ENCODE measurements at places on chromosomes 1 and 21.

- no peak for DNase-seq
These were observed 25.0 kb downstream of the CD244 start for GRCh38 chr1:160837558-160838205.

- DNase-seq: no peak
These were observed 199.4 kb downstream of the FCRL5 start for GRCh38 chr1:157352817-157353408.

GRCh38 chr1:36083635-36084496 is at the start of gene TEKT2:
Gene TEKT2 (plus strand): TSS chr1:36084094. CDS start chr1:36084922, 828 bp downstream.
- DNase-seq: peak; percentile 93

- no peak for DNase-seq
These were observed at the start of gene MAB21L3 for GRCh38 chr1:116110567-116111523. Gene MAB21L3 (plus strand): TSS chr1:116111399. CDS start chr1:116112616, 1,217 bp downstream.

- no peak for DNase-seq
These were observed 208.4 kb upstream of the ZC3H12A start for GRCh38 chr1:37265786-37266667.

GRCh38 chr1:210505601-210506496 is 177.1 kb downstream of the HHAT start:
- no peak for DNase-seq

- no peak for DNase-seq
These were observed 39.9 kb upstream of the CD1D start for GRCh38 chr1:158140764-158141192.

DNA sequence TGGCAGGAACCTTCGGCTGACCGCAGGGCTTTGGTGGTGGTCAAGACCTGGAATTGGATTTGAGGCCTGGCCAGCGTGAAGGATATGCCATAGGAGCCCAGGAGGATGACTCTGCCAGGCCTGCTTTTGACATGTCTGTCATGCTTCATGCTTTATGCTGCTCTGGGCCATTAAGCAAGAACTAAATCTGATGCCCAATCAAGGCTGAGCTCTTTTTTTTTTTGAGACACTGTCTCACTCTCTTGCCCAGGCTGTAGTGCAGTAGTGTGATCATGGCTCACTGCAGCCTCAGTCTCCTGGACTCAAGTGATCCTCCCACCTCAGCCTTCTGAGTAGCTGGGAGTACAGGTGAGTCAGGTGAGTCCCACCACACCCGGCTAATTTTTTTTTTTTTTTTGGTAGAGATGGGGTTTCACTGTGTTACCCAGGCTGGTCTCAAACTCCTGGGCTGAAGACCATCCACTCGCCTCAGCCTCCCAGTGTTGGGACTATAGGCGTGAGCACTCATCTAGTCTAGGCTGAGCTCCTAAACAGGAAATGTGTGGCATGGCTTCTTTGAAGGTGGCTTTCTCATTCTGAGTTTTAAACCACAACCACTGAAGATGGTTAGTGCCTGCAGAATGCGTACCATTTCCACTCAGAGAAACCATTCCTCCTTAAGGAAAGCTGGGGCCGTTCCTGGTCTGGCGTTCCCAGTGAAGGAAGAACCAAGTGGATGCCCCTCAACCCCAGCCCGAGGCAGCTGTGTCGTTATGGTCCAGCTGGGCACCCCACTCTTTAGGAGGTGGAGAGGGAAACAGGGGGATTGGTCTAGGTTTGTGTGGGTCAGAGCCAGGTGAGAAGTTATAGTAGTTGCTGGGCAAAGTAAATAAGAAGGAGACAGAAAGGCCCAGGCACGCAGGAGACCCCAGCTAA is 34.2 kb upstream of the ATP5PO start:
- no peak for DNase-seq

- no peak for DNase-seq
These were observed 347.2 kb upstream of the ADAMTS5 start for GRCh38 chr21:27314131-27314530.

GRCh38 chr1:24018611-24019580 is 38.8 kb upstream of the SRSF10 start:
- peak; percentile 4 for DNase-seq

DNA sequence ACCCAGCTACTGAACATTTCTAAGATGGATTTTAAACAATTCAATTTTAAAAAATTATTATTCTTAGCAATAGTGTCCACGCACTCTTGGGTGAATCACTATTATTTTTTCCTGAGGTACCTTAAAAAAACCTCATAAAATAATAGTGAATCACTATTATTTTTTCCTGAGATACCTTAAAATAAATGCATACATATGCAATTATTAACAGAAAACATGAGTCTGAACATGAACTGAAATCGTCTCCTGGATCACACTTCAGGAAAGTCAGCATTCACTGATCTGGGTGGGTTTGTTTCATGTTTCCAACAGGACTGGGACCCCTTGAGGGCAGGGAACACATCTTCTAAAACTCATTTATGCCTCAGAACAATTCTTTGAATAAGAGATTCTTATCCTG is 63.1 kb upstream of the IFNLR1 start:
- DNase-seq: no peak

DNA sequence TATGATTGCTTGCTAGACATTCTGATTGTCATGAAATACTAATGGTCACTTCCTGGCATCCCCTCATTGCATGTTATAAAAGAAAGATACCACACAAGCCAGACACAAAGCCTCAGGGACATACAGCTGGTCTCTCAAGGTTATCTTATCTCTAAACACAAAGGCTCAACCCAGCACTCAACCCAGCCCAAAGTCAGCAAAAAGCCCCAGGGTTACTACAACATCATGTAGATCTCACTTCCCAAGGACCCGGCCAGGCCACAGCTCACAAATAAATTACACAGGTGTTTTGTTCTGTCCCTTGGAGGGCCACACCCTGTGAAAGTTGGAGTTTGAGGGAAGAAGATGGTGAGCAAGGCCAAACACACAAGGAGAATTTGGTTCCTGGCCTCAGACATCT is 109.7 kb upstream of the BARHL2 start:
- no peak for DNase-seq

DNA sequence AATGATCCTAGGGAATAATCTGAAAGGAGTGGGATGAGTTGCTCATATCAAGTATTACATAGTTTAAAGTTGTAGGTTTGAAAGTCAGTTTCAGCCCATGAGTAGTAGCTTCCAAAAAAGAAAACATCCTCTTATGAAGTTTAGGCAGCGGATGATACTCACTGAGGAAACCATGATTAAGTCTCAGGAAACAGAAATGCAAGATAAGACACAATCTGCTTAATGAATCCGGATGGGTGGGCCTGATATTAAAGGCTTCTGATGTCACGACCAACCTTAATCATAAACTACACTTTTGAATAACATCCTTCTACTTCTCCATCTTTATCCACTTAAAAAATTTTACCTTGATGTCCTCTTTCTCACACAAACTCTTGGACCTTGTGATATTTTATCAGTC is 61.8 kb downstream of the S1PR1 start:
- no peak for DNase-seq

- no peak for DNase-seq
These were observed 27.1 kb upstream of the PDE4B start for GRCh38 chr1:65765631-65766030.

DNA sequence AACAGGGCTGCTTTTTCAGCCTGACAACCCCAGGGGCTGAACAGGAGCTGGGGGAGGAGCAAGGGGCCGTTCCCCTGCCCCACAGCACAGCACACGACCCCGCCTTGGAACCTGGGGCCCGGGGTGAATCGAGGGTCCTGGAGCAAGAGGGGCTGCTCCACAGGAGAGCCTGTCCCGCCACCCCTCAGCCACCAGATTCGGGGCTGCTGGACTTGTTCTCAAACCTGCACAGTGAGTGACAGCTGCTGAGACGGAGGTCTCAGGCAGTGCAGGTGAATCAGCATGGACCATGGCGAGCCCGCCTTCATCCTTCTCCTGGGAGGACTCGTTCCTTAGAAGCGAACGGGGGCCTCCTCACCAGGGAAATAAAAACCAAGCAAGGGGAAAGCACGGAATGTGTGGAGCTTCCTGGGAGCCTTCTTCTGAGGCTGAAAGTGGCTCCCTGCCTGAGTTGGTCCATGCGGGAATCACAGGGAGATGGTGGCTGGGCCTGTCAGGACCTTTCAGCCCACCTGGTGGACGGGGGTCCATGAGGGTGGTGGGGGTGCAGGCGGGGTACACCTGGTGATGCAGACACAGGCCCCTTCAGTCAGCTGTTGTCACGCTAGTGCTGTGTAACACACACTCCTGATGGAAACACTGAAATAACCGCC is 125.4 kb downstream of the SIK1 start:
- DNase-seq: no peak

GRCh38 chr1:60413091-60413490 is 339.5 kb upstream of the C1orf87 start:
- DNase-seq: no peak

- peak; percentile 50 for DNase-seq
These were observed 57.4 kb downstream of the SLC9A1 start for GRCh38 chr1:27097484-27097917.

DNA sequence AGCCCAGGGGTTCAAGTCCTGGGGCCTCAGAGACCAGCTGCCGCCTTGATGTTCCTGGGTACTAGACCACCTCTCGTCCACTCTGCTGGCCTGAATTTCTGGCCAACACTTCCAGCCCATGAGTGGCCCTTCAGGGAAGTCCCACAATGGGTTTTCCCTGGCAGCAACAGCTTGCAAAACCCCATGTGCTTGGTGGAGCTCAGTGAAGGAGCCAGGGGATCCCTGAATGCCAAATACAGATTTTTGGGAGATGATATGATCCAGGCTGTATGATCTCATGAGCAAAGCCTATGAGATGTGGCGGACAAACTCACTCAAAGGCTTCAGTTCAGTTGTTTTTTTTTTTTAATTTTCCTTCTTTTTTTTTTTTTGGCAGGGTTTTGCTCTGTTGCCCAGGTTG is 9.6 kb upstream of the RASSF5 start:
- DNase-seq: no peak

- no peak for DNase-seq
These were observed 8.3 kb upstream of the ATF3 start for GRCh38 chr1:212600071-212600915.

DNA sequence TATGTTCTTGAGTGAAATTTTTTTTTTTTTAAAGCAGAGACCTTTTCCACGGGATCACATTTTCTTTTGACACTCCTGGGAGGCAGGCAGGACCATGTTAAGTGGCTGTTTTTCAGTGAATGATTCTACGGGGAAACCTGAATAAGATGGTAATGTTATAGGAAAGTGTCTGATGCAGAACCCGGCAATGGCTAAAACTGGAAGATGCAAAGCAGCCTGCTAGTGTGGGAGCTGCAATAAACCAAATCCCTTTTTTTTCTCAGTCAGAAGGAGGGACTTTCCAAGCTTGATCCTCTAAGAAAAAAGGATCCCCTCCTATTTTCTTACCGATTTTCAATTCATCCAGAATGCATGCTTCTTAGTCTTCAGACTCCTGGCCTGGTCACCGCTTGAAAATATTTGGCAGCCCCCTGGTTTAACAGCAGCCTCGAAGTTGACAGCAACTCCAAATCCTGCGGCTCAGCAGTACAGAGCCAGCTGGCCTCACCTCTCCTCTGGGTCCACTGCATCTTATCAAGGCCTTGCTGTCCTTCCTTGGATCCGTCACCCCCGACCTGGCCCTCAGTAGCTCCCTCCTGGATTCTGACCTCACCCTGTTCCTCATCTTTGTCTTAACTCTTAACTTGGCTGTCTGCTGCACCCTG is 5.6 kb downstream of the MX2 start:
- DNase-seq: no peak

DNA sequence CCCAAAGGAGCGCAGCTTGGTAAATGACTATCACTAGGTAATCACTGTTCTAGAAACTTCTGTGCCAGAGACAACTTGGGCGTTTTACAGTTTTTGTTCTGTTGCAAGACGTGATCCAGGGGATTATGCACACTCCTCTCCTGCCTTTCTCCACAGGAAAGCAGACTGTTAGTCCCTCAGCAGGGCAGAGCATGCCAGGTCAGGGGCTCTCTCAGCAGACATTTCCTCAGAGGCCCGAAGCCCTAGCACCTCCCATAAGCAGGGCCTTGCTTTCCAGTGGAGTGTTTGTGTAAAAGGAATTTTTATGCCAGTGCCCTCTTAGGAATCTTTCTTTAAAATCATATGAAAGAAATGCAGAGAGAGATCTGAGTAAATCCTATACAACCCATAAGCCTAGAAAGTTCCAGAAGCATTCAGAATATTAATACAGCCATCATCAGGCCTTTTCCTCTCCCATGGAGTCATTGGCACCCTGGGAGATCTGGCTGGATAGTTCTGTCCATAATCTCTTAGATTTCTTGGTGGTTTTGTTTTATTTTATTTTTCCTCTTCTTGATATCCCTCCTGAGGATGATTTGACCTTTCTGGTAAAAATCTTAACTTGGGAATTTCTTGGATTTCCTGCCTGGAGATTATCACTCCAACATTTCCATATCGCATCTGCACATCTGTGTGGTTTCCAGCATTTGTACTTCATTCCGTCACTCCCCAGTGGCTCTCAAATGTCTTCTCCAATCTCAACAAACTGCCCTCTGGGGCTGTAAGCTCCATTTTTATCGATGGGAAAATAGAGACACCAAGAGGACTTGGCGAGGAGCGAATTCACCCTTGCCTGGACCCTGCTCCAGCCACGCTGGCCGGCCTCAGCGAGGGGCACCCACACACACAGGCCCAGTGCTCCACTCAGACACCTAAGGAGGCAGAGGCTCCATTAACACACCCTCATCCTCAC is 116.1 kb downstream of the PSMG1 start:
- no peak for DNase-seq

- peak; percentile 6 for DNase-seq
These were observed 7.1 kb downstream of the NBL1 start for GRCh38 chr1:19651141-19651737.

DNA sequence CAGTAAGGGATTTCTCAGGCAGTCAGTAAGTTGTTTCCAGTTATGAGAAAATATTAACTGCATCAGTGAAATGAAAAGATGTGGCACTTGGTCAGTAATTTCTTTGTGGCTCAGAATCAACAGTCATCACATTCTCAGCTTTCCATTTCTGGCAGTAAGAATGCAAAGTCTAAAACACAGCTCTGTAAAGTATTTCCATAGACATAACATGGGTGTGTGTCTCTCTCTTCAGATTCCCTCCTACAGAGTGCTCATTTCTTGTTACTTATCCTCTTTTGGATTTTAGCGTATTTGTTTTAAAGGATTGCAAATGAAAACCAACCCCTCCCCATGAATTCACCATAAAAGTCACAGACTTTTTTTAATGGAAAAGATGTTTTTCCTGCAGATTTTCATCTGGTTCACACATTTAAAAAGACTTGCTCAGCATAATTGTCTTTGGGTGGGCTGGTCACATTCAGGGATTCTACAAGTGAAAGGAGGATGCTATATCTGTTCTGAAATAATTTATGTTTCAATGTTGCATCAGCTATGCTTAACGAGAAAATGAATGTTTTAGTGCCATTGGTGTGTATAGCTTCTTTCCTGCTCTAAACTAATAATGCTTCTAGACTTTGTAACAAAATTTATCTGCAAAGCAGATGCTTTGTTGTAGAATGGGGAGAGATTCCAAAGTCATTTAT is 34.6 kb upstream of the CD55 start:
- no peak for DNase-seq
